ENCODE measurements at places on chromosomes 13 and 19.

DNA sequence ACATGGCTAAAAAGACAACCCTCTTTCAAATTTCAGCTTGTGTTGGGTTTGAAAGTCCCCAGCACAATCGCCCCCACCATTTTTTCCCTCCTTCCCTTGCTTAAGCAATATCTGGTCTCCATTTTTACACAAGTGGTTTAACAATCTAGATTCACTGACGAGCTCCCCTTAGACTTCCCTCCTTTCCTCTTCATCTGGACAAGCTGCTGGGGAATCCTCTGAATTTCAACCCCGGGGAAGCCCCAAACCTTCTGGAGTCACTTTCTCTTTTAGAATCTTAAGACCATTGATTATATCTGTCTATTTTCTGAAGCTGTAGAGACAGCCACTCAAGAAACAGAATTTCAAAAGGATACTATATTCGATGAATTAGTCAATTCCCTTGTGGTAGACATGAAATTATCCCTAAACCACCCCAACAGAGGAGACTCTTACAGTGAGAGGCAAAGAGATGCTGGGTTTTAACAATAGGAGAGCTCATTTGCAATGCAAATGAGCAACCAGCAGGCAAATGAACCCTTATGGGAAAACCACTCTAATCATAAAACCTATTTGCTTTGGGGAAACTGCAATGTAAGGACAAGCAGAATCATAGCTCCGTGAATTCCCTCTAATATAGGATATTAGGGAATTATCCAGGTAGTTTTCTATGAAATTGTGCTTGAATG, 78.9 kb downstream of the TEX26 start:
- no peak for DNase-seq

DNA sequence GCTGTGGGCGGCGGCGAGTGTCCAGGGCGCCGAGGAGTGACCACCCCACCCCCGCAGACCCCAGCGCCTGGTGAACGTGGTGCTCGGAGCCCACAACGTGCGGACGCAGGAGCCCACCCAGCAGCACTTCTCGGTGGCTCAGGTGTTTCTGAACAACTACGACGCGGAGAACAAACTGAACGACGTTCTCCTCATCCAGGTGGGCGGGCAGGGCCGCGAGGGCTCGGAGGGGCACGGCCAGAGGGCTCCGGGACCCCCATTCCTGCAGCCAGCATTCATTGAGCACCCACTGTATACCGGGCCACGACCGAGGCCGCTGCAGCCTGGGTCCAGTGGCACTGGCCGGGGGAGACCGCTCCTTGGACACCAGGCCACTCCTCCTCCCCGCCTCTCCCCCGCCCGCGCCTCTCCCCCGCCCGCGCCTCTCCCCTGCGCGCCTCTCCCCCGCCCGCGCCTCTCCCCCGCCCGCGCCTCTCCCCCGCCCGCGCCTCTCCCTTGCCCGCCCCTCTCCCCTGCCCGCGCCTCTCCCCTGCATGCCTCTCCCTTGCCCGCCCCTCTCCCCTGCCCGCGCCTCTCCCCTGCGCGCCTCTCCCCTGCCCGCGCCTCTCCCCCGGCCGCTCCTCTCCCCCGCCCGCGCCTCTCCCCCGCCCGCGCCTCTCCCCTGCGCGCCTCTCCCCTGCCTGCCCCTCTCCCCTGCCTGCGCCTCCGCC, 3.2 kb downstream of the PRTN3 start:
- DNase-seq = no peak

DNA sequence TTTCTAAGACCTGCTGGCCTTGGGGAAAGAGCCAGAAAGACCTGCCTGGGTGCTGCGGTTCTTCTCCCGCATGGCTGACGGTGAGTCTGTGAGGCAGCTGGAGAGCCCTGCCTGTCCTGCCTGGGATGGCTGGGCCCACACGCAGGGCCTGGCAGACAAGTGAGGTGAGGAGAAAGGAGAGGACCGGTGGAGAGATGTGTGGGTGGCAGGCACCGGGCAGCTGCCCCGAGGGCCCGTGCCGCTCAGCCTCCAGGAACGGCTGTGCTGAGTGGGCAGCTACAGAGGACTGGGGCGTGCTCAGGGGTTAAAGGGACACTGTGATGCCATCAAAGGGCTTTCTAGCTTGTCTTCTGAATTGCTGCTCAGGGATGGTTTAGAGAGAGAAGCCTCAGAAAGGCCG, 53.8 kb downstream of the MLLT1 start:
- no peak for DNase-seq

GRCh38 chr13:93304868-93305613, 78.4 kb downstream of the GPC6 start:
- DNase-seq = no peak

GRCh38 chr13:102817907-102818306, 19.0 kb downstream of the BIVM start:
- no peak for DNase-seq

DNA sequence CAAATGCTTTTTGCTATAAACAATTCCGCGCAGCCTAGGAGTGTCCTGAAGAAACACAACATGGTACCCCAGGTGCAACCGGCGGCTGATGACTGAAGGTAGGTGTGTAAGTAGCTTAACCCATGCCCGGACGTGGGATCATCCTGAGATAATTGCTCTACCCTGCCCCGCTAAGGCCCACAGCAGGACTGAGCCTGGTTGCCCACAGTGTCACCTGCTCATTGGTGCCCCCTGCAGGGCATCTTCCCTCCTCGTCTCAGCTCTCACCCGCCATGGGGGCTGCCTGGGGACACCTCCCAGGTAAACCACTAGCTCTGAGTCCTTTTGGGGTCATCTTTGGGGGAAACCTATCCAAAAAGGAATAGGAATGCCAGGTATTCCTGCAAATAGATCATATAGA, 22.3 kb downstream of the TMEM161A start:
- DNase-seq = peak; percentile 49

- DNase-seq = no peak
Measured at GRCh38 chr13:62524061-62524460, 1108.4 kb upstream of the PCDH20 start.

DNA sequence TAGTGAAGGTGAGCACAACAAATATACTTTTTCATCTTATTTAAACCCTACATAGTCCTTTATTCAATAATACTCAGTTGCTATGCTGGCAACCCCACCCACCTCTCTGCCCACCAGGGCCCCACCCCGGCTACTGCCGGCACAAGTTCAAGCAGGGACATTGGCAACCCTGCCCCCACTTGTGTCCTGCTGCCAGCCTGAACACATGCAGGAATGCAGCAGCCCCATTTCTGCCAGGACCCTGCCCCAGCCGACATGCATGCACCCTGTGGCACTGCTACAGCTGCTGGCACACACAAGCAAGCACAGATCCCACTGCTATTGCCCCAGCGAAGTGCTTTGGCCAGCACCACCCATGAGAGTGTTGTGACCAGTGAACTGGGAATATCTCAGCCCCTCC, 289.8 kb downstream of the COG6 start:
- DNase-seq = no peak

- no peak for DNase-seq
Measured at GRCh38 chr13:32125751-32126150, 94.2 kb downstream of the FRY start.

GRCh38 chr13:41212881-41213280, 18.5 kb upstream of the KBTBD7 start:
- DNase-seq = no peak
